Activated T-cell treated with anti-CD3 and anti-CD28 coated beads, Interleukin-2, amount 50 U/mL, for 1 hour (primary cell): ENCODE measurements at places on chromosomes 6 and 20.

GRCh38 chr6:142376800-142377496 is 75.1 kb downstream of the ADGRG6 start:
- no peak for DNase-seq

DNA sequence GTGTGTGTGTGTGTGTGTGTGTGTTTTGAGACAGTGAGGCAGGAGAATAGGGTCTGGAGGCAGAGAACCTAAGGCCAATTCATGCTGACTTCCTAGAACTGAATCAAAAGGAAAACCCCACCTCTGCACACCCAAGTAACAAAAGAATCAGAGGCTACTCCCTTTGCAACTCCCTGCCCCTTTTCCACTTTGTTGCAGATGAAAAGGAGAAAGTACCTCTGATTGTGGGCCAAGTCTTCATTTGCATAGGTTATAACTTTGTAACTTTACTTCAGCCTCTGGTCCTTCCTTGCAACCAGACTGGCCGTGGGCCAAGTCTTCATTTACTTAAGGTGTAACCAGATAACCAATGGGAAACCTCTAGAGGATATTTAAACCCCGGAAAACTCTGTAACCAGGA is 168.8 kb downstream of the EYA2 start:
- DNase-seq = no peak

GRCh38 chr6:17392978-17393891 is at the start of gene CAP2:
Gene CAP2, plus strand, starts transcription at chr6:17393595. Its CDS starts 27,961 bp downstream, at chr6:17421556.
- DNase-seq = no peak

GRCh38 chr6:138957484-138957883 is 30.6 kb downstream of the REPS1 start:
- DNase-seq = no peak

GRCh38 chr20:31833130-31833930 is 12.1 kb downstream of the FOXS1 start:
- peak; percentile 67 for DNase-seq

GRCh38 chr6:15929685-15930084 is 199.2 kb upstream of the MYLIP start:
- no peak for DNase-seq

DNA sequence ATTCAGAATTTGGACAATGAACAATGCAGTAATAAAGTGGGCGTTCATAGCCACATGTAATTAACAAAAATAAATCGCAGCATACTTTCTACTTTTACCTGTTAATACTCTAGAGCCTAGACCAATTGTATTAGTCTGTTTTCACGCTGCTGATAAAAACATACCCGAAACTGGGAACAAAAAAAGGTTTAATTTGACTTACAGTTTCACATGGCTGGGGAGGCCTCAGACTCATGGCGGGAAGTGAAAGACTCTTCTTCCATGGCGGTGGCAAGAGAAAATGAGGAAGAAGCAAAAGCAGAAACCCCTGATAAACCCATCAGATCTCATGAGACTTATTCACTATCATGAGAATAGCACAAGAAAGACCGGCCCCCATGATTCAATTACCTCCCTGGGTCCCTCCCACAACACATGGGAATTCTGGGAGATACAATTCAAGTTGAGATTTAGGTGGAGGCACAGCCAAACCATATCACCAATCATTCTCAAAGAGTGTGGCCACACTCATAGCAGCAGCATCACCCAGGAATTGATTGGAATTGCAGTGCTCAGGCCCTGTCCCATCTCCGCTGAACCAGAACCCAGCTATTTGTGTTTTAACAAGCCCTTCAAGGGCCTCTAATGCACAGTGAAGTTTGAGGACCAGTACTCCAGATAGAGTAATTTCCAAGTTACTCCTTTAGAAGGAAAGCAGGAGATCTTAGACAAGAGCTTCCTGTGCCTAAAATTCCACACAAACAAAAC is 650.0 kb downstream of the KIF16B start:
- no peak for DNase-seq

DNA sequence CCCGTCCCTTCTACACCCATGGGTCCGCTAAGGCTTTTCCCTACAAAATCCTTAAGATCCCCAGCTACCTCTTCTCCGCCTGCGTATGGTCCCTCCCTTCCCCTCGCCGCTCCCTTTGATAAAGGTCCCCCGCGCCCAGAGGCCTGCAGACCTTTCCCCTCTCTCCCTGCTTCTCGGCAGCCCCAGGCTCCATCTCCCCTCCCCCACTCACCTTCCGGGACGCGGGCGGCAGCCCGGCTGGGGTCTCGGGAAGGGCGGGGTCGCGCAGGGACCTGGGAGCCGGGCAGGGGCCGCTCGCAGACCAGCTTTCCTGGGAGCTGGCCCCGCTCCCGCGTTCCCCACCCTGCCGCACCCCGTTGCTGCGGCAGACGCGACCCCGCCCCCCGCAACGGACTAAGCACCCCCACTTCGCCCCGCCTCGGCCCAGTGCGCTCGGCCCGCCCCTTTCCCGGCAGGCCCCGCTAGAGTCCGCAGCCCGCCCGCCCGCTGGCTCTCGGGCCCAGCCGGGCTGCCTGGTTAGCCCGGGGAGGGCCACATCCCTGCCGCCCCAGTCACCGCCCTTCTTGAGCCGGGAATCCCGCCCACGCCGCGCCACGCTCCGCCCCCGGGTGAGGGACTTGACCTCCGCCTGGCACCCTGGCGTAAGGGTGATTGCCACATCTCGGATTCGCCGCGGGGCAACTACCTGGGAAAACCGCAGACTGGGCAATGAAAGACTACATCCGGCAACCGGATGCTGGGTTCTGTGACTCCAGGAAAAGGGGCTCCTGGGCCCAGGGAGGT is at the start of gene FLOT1:
TSS of gene FLOT1 (minus strand) at position 372 of the 783 bp plus-strand sequence. CDS start 498 bp downstream, outside the sequence.
- peak; percentile 87 for DNase-seq

- DNase-seq = no peak
Measured at GRCh38 chr20:33404281-33404680, 3.0 kb upstream of the CDK5RAP1 start.

- DNase-seq = no peak
Measured at GRCh38 chr6:120826253-120826652, 508.0 kb downstream of the TBC1D32 start.

DNA sequence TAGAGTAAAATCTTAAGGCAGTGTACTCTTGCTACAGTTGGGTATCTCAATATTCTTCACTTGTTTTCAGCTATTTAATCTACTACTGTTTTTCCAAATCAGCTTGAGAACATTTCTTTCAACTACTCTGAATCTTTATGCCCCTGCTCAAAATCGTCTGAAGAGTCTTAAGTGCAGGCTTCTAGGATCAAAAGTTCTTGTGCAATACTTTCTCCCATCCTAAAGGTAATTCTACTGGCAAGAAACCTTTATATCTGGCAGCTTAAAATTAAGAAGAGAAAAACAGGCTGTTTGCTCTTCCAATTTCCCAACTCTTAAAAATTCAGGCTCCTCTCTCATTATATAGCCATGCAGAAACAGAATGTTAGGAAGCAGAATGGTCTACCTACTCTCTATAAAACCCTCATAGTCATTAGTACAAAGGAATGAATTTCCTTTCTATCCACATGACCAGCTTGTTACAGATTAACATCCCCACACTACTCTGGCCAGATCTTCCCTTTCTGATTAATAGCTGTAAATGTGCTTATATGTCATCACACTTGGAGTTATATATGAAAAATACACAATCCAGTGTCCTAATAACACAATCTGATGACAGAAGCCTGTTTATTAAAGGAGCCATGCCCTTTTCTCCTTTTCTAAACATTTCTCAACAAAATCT is 122.2 kb upstream of the FAM184A start:
- DNase-seq = no peak

DNA sequence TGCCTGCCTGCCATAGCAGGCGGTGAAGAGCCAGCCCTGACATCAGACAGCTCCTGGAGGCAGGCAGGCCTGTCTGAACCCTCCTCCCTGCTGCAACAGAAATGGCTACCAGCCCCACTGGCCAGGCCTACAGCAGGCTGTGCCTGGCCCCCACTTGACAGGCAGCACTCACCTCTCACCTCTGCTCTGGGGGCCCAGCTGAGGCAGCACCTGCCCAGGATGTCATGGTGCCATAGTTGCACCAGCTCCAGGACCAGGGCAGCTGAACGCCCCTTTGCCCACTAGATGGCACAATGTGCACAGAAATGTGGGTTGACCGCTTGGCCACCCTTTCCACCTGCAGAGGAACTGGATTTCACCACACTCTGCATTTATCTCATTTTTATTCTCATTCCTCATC is 30.6 kb downstream of the MRPL14 start:
- DNase-seq = peak; percentile 77

- peak; percentile 44 for DNase-seq
Measured at GRCh38 chr6:11496152-11497060, 41.1 kb upstream of the TMEM170B start.
